ENCODE measurements at places on chromosomes 12 and 14.

DNA sequence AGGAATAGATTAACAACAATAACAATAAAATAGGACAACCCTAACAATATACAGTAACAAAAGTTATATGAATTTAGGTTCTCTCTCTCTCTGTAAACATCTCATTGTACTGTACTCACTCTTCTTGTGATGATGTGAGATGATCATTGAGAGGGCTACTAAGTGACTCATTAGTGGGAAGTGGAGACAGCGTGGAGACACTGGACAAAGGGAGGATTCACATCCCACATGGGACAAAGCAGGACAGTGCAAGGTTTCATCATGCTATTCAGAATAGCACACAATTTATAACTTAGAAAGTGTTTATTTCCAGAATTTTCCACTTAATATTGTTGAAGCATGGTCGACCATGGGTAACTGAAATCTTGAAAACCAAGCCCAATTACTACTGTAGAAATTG lies 26.0 kb upstream of the SPATA7 start:
- DNase-seq: no peak

GRCh38 chr12:98403385-98403784 lies 112.0 kb upstream of the TMPO start:
- no peak for DNase-seq

DNA sequence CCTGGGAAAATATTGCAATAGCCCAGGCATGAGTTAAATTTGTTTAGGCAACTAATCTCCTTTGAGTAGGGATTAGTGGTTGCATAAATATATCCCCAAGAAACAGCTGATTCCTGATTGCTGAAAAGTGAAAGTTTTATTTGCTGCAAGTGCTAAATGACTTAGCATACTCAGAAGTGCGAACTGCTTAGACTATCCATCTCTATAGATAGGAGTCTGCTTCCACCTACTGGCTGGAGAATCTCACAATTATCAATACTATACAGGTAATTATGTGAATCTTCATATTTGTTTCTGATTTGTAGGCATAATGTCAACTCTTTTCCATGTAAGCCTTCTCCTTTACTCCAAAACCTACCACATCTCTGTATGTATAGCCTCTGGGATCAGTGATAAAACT lies 12.0 kb upstream of the SLCO1B3 start:
- DNase-seq: no peak

GRCh38 chr14:35412272-35413056 lies 7.9 kb upstream of the NFKBIA start:
- no peak for DNase-seq

GRCh38 chr12:110426406-110426805 lies 22.9 kb upstream of the ANAPC7 start:
- no peak for DNase-seq

DNA sequence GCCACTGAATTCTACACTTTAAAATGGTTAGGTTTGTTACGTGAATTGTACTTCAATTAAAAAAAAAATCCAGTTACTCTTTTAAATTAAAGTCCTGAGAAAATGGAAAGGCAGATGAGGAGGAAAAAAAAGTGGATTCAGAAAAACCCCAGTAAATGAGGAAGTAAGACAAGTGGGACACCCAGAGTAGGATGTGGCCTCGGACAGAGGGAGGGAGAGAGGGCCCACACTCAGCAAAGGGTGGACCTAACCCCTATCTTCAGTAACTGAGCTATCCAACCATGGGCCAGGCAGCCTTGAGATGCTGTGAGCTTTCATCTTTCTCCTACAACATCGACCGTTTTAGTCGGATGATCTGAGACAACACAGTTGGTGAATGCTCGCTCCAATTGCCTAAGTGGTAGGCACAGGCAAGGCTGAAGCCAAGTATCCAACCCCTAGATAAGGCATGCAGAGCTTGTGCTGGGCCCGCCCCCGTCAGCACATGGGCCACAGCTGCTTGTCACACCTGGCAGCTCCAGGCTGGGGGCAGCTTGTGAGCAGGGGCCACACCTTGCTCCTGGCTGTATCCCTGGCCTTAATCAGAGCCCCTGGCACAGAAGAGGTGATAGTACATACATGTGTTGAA lies 142.1 kb downstream of the TTC7B start:
- no peak for DNase-seq

DNA sequence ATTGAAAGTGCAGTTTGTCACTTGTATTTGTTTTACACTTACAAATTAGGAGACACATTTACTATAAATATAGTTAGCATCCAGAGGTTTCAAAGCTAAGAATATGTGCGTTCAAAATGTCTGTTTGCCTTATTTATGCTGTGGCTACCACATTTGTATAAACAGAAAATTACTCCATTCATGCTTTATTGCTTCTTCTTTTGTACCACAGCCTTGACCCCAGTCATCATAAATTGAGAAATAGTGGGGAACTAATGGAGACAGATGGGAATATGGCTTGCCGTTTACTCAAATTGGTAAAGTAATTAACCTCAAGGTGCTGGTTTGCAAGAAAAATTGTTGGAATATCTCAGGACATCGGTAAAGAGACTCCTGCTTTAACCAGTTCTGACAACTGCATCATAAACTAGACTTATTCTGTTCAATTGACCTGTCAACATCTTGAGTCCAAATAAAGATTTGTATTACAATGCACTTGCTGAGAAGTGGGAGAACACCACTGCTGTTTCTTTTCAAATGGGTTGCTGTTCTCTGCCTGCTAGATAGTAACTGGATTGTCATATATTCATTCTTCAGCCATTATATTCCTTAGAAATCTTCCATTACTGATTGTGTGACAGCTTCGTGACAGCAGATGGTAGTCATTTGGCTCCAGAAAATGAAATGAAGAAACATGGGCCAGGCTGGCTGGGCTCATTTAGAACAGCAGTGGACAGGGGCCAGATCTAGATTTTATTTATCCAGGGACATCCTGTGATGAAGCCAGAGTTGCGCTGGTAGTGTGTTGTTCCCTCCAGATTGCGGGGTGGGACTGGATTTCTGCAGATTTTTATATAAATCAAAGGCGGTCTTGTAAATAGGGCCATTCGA lies 354.4 kb downstream of the EGLN3 start:
- no peak for DNase-seq

- DNase-seq: no peak
Measured at GRCh38 chr12:66387117-66387516, 84.8 kb downstream of the HELB start.

GRCh38 chr14:95307402-95308041 lies 12.2 kb downstream of the CLMN start:
- no peak for DNase-seq

GRCh38 chr12:3228552-3228951 lies 151.4 kb downstream of the TSPAN9 start:
- DNase-seq: no peak

- DNase-seq: no peak
Measured at GRCh38 chr12:63706336-63706735, 38.0 kb upstream of the DPY19L2 start.

Measured in AG04450 (cell line).